Stimulated activated CD8-positive, alpha-beta memory T cell treated with anti-CD3 and anti-CD28 coated beads, Interleukin-4, amount 100 ng/mL, for 1 hour (primary cell): ENCODE measurements at places on chromosomes 5 and 9.

- no peak for DNase-seq
These were observed 298.4 kb upstream of the PRDM9 start for GRCh38 chr5:23208959-23209431.

GRCh38 chr9:114616684-114617520 lies 5.8 kb downstream of the TMEM268 start:
- DNase-seq: no peak

DNA sequence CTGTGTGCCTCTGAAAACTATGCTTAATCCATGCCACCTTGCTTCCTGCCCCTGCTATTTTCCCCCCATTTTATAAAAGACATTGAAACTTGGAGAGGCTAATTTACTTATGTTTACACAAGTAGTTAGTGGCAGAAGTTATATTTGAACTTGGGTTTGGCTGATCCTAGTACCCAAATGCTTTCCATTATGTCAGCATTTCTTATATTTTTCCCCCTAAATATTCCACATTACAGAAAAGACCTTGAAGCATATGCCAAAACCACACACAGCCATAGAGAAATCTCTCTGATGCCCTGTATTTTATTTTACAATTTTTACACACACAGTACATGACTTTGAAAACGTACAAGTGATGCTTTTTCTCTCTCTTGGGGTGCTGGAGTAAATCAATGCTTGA lies 11.2 kb downstream of the C1QTNF2 start:
- no peak for DNase-seq

DNA sequence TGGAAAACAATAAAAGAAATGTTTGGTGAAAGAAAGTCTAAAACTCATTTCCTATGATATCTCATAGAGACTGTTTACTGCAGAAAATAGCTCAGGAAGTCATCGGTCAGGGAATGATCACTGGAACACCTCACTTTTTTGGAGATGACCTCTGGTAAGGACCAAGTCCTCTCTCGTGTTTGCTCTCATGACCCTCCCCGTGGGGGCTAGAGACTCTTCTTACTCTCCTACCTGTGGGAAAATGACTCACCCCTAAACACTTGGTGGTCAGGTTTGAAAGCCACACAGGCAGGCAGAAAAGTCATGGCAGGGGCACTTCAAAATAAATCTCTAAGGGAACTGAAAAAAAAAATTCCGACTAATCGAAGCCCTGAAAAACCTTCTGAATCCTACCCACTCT lies 48.2 kb downstream of the FAM240B start:
- DNase-seq: no peak

GRCh38 chr5:134426361-134426760 lies 14.7 kb upstream of the CDKN2AIPNL start:
- DNase-seq: no peak

- DNase-seq: no peak
These were observed 13.0 kb upstream of the FAM240B start for GRCh38 chr9:38732885-38733284.

DNA sequence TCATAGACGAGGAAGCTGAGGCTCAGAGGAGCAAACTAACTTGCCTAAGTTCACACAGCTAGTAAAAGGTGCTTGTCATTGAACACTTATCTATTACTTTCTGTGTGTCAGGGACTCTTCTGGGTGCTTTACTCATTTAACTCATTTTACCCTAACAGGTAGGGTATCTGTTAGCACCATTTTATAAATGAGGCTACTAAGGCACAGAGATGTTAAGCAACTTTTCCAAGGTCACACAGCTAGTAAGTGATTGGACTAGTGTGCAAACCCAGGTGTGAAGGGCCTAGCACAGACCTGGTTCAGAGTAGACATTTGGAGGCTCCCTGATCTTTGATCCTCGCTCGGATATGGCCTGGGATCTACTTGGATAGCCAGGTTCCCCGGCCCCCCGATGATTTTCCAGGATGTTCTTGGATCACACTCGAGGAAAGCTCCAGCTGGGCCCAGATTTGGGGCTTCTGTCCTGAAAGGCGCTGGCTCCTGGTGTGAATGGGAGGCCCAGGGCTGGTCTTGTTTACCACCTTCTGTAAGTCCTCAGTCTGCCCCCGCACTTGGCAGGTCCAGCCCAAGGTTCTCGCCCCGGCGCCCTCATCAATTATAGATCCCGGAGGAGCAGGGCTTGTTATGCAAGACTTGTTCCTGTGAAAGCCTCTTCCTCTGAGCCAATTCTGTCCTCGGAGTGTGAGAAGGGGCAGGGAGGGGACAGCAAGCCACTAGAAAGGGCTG lies 37.5 kb downstream of the GSN start:
- no peak for DNase-seq

DNA sequence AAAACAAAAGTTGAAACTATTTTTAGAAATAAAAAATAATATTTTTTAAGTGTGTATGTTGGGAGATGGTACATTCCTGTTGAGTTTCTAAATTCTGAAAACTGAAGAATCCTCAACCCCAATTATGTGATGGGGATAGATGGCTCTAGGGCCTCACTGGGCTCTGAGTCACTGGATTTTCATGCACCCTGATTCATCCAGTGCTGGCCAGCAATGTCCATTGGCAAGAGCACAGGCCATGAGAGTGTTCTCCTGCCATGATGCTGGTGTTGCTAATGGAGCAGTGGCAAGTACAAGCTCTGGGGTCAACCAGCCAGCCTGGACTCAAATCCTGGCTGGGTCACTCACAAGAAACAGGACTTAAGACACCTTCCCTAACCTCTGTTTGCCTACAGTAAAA lies 23.3 kb downstream of the SMIM23 start:
- no peak for DNase-seq

DNA sequence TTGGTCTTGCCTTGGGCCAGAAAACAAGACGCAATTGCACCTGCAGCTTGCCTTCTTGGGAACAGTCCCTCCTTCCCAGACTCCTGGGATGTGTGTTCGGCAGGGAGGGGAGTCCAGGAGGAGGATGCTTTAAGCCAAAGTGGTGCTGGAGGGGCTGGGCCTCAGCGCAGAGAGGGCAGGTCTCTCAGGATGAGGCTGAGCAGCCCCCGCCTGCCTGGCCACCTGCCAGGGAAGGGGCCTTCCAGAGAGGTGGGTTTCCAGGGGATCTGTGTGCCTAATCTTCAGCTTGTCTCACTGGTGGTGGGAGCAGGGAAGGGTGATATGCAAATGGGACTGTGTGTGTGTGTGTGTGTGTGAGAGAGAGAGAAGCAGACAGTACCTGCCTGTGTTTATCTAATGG lies 105.2 kb downstream of the ENTREP1 start:
- no peak for DNase-seq

- DNase-seq: no peak
These were observed 343.5 kb downstream of the NFIB start for GRCh38 chr9:13970426-13970825.

DNA sequence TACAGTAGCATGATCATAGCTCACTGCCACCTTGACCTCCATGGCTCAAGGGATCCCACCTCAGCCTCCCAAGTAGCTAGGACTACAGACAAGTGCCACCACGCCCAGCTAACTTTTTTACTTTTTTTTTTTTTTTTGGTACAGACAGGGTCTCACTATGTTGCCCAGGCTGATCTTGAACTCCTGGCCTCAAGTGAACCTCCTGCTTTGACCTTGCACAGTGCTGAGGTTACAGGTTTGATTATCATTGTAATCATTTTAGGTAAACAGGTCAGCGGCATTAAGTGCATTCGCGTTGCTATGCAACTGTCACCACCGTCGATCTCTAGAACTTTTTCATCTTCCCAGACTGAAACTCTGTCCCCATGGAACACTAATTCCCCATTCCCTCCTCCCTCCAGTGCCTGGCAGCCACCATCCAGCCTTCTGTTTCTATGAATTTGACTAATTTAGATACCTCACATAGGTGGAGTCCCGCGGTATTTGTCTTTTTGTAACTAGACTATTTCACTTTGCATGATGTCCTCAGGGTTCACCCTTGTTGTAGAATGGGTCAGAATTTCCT lies 5.8 kb upstream of the CARD19 start:
- no peak for DNase-seq

DNA sequence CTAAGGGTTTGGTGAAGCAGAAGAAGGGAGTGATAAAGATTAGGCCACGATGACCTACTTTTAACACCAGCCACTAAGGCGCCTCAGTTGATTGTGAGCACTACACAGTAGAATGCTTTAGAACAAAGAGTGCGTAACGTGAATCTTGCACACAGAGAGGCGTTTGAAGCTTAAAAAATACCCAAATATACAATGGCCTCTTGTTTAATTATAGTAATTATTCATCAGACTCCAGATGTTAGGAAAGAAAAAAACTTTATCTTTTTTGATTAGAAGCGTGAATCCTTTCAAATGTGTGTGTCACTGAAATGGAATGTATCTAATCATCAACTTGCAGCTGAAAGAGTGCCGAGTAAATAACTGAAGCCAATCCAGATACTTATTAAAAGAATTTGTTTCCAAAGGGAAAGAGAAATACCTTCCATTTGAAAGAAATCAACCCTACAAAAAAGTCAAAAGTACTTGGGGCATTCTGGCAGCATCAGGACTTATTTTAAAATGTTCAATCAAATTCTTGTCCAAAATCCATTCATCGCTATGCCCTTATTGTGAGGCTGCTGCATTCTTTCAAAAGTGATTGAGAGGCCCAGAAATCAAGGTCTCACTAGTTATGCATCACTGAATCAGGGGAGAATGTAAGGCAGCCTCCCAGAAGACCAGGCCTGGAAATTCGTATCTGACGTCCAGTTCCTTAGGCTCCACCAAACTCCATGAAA lies 337.5 kb downstream of the ZNF608 start:
- DNase-seq: no peak

GRCh38 chr5:139690064-139690802 lies 42.1 kb downstream of the CXXC5 start:
- DNase-seq: no peak

DNA sequence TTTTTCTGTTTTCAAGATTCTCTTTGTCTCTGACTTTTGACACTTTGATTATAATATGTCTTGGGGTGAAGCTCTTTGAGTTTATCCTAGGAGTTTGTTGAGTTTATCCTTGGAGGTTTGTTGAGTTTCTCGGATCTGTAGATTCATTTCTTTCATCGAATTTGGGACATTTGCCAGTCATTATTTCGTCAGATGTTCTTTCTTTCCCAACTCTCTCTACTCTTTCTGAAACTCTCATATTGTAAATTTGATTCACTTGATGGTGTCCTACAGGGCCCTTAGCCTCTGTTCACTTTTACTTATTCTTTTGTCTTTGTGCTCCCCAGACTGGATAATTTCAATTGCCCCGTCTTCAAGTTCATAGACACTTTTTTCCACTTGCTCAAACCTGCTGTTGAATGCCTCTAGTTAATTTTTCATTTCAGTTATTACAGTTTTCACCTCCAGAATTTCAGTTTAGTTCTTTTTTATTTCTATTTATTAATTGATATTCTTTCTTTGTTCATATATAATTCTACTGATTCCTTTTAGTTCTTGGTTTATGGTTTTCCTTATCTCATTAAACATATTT lies 8.1 kb upstream of the TDRD7 start:
- no peak for DNase-seq

GRCh38 chr5:176133877-176134276 lies 104.3 kb upstream of the SIMC1 start:
- DNase-seq: no peak

DNA sequence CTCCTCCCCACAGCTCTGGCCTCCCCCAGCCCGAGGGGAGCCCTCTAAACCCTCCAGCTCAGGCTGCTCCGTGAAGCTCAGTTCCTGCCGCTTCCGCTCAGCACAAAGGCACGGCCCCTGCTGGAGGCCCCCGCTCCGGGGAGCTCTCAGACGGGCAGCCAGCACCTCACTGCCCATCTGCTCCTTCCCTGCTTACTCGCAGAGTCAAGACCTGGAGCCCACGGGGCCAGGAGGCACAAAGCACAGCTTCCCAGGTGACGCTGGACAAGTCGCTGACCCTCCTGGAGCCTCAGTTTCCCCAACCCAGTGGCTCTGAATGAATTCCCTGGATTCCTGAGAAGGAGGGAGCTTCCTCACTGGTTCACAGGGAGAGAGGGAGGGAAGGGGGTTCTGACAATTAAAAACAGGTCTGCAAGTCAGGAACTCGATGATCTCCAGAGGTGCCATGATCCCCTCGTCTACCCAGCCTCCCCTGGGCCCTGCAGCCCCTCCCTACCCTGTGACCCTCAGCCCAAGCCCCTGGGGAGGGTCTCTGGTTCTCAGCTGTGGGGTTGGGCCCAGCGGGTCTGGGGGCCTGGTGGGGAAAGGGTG lies 36.2 kb downstream of the VAV2 start:
- DNase-seq: no peak

DNA sequence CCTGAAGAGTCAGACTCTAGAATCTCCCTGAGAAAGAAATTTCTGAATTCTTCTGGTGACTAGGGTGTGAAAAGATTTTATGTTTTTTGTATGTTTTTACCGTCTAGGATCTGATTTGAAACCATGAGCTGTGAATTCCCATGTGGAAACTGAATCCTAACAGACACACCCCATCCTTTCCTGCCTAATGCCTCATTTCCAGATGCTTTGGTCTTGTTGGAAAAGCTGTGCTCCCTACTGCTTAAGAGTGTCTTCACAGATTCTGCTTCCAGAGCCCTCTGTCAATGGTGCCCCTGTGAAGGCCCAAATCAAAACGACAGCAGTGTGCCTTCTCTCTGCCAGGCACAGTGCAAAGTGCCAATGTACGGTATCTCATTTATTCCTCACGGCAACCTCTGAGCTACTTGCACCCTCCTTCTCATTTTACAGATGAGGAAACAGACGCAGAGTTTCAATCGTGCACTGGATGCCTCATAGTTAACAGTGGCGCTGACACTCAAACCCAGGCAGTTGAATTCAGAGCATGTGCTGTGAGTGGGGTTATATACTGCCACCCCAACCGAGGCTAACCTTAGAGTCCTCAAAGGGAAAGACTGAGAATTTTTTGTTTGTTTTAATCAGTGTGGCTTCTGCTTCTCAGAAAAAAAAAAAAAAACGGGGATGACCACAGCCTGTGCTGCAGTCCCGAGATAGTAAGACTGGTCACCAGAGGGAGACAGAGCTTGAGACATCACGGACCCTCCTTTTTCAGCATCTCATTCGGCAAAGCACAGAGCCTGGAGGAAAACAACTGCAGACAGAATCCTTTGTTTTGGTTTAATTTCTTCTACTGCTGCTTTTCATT lies 188.4 kb downstream of the SNCAIP start:
- no peak for DNase-seq

GRCh38 chr9:4334410-4334813 lies 34.5 kb upstream of the GLIS3 start:
- no peak for DNase-seq

DNA sequence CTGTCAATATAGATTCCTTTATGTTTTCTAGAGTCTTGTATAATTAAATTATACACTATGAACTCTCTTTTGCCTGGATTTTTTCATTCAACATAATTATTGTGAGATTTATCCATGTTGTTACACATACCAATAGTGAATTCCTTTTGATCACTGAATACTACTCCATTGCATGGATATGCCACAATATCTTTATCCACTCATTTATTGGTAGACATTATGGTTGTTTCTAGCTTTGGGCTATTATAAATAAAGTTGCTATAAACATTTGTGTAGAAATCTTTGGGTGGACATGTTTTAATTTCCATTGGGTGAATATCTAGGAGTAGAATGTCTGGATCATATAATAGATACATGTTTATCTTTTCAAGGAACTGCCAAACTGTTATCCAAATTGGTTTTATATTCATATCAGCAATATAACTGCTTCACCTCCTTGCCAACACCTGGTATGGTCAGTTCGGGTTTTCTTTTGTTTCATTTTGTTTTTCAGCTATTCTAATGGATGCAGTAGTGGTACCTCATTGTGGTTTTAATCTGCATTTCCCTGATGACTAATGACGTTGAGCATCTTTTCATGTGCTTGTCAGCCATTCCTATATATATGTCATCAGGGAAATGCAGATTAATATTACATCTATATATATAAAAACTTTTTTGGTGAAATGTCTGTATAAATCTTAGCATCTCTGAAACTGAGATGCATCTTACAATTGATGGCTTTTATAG lies 32.1 kb upstream of the TCF7 start:
- DNase-seq: no peak

GRCh38 chr5:168290902-168291341 lies 523 bp upstream of the WWC1 start:
- no peak for DNase-seq
